ENCODE measurements at places on chromosomes 5 and 9. TPM values are rescaled to one million over a fixed set of nuclear protein-coding genes. Genes with fewer than 3 reads are reported as not detected.

DNA sequence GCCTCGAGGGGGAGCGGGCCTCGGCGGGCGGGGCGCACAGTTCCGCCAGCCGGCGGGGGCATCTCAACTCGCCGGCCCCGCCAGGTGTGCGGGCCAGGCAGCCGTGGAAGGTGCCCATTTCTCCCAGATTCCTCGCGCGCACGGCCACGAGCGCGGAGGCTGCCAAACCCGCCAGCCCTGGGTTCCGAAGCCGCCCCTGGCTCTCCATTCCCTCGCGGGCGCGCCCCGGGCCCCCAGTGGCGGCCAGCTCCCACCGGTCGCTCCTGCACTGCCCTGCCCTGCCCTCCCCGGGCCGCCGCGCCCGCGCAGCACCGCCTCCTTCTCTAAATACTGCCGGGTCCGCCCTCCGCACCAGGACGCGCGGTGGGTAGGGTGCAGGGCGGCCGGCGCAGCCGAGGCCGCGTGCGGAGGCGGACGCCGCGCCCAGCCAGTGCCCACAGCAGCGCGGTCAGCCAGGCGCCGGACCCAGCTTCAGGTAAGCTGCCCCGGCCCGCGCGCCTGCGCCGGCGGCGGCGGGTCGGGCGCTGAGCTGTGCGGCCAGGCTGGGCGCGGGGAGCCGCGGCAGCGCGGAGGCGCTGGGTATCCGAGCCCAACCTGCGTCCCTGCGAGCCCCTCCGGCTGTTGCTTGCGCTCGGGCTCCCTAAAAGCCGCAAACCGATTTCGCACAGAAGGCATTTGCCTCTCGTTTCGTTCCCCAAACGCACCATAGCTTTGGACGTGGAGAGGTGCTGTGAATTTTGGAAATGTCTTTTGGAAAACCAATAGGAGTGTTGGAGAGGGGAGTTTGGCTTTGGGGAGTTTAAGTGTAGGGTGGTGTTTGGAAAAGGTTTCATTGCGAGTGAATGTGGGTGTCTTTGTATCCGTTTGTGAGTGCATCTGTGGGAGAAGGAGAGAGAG, at the start of gene TMEM171:
TSS of gene TMEM171 (plus strand) at position 354 of the 897 bp plus-strand sequence. CDS start 2,799 bp downstream, outside the sequence.
- DNase-seq, result peak; percentile 3

DNA sequence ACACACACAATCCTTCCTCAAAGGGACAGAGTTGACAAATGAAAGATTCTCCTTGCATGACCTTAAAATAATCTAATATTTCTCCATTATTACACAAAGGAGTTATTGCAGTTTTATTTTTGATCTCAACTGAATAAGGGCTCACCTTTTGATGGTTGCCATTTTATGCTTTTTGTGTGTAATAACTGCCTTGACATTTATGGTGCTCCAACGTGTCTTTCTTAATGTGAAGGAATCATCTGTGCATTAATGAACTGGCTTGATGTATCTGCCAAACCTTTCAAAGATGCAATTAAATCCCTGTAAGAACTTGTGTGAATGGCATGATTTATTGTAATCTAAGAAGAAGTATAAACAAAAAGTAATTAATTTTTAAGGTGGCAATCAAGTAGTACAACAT, 1519.8 kb upstream of the CDH9 start:
- DNase-seq, result no peak

GRCh38 chr9:621201-621855, 220.2 kb upstream of the DMRT1 start:
- no peak for DNase-seq

- DNase-seq, result no peak
These were observed 74.3 kb downstream of the LRSAM1 start for GRCh38 chr9:127525401-127526188.

DNA sequence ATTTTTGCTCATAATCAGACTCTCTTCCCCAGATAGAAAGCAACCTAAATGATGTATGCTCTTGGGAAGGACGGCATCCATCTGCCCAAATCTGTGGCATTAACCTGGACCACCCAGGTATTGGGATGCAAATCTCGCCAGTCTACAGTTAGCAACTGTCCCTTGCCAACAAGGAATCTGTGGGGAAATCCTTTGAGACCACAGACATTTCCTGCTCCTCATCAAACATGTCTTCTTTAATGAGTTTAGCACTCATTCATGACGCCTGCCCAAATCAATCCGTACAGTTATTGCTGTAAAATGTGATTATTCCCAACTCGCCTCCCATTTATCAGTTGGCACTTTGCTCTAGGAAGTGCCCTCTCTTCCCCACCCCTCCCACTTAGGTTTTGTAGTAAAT, 7.8 kb downstream of the ROR2 start:
- no peak for DNase-seq

- DNase-seq, result no peak
These were observed 34.8 kb upstream of the STK32A start for GRCh38 chr5:147200004-147200403.

DNA sequence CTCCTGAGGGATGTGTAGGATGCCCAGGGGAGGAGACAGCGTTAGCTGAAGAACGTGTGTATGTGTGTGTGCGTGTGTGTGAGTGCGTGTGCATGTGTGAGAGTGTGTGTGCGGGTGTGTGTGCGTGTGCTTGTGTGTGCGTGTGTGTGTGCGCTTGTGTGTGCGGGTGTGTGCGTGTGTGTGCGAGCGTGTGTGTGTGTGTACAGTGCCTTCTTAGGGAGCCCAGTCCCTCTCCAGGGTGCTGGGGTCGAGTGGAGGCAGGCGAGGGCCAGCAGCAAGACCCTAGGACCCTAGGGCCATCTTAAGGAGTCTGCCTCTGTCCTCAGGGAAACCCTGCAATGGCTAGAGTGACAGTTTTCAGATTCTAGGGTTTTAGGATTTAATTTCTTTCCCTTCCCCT, 26.0 kb upstream of the STXBP1 start:
- DNase-seq, result no peak

DNA sequence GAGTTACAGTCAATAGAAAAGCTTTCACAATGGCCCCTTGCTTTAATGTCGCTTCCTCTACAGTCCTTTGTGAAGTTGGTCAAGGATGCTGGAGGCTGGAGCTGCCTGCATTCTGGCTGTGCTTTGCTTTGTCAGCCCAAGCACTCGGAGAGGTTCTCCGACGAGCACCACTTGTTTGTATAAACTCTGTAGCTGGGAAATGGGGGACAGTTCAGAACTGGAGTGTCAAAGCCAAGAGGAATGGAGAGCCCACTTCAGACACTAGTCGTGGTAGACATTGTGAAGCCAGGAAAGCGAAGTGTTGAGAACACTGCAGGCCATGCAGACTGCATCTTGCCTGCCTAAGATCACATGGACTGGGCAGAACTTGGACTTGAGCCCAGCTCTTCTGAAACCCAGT, 330.3 kb downstream of the GADD45G start:
- no peak for DNase-seq

The FAM114A2 gene
- 32.4 TPM for total RNA-seq
